SK-N-MC (cell line): ENCODE measurements at places on chromosomes 5 and 9.

- no peak for DNase-seq
Measured at GRCh38 chr9:21413624-21414023, 4.7 kb downstream of the IFNA8 start.

DNA sequence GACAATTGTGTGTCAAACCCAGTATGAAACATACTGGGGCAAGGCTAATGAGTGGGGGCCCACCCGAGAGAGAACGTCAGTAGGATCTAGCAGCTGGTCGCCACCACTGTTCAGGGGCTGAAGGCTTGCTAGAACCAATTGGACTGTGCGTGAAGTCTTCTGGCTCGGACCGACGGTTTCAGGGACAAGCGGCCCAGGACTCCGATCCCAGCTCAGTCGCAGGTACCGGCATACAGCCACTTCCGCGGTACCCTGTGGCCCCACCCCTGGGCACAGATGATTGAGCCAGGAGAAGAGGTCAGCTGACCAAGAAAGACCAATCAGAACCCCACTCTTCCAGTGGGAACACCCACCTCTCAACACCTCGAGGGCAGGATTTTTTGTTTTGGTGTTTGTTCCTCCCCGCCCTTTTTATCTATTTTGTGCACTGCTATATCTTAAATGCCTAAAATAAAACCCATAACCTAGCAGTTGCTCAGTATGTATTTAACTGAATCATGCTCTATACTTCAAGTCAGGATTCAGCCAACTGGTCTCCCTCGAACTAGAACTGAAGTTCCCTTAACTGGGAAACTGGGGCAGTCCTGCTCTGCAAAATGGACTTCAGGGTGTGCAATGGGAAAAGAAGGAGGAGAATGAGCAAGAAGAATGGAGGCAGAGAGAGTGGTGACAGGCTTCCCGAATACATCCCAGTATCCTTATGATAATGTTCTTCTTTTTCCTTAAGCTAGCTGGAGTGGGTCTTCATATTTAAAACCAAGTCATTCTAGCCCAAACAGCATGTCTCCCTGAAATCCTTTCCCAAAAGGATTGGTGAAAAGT lies 21.1 kb upstream of the CPEB4 start:
- DNase-seq = no peak

- DNase-seq = no peak
Measured at GRCh38 chr9:99748266-99748665, 73.4 kb upstream of the NR4A3 start.

- DNase-seq = no peak
Measured at GRCh38 chr5:147906326-147907095, at the start of gene C5orf46. Gene C5orf46, minus strand, starts transcription at chr5:147906538. Its CDS starts 37 bp downstream, at chr5:147906501.

GRCh38 chr5:76384189-76384588 lies 18.9 kb upstream of the IQGAP2 start:
- no peak for DNase-seq

- no peak for DNase-seq
Measured at GRCh38 chr9:114434878-114435311, 47.1 kb upstream of the AKNA start.

DNA sequence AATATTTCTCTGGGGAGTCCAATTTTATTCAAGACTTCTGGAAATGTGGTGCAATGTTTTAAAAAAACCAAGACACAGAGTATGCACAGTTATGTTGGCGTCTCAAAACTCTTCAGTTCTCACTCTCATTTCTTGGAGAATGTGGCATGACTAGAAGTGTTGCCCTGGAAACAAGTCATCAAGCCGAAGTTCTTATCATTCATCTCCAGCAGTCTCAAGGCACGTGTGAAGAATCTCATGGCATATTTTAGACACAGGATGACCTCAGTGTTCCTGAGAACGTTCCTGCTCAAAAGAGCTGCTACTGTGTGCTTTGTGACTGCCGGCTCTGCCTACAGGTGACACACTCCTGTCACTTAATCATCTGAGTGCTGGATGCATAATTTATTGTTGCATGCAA lies 147.4 kb upstream of the IRX4 start:
- no peak for DNase-seq

DNA sequence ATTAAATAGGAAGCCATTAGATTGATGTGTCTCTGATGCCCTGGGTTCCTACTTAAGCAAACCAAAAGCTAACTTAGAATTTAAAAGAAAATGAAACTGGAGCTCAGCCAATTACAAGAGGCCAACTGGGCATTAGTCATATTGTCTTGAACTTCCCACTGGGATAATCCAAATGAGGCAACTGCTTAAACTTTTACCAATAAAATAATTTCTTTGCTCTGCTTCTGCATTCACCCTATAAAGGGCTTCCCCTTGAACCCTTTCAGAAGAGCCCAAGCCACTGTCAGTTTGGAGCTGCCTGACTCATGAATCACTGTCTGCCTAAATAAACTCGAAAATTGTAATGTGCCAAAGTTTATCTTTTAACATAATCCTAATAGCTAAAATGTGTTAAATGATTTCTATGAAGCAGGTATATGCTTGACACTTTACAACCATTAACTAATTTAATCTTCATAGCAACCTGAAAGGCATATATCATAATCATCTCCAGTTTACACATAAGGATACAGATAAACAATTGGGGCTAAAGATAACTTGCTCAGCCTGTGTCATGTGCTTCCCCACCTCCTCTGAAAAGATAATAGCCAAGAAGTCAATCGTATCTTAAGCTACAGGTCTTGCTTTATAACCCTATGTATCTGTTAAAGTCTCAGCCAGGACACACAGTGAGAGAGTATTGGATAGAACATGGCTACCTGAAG lies 11.5 kb downstream of the GPR150 start:
- no peak for DNase-seq

DNA sequence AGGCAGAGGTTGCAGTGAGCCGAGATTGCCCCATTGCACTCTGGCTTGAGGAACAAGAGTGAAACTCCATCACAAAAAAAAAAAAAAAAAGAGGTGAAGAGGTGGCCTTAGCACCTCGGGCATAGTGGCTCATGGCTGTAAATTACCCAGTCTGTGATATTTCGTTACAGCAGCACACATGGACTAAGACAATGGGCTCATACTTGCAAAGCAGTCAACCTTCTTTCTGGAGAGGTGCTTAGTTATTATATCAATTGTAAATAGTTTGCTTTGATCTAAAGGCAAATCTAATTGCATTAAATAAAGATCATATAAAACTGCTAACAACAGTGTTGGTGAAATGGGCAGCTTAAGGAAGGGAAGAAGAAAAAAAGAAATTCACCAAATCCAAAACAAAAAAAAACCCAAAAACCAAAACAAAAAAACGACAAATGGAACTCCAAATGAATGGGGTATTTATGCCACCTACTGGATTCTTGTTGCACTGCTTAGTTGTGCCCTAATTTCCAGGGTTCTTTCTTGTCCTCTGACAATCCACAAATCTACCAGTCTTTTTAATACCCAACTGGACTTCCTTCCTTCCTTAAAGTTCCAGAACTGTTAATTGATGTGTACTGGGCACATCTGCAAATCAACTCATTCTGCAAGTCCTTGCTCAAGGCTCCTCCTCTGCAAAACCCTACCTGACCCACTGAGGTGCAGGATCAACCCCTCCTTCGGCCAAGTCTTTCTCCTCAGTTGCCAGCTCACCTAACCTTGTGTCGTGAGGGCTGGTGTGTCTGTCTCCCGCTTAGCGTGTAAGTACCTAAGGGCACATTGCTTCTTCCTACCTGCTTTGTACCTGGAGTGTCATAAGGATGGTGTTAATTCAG lies 35.0 kb upstream of the DMRT1 start:
- DNase-seq = no peak
